Activated CD4-positive, alpha-beta T cell treated with anti-CD3 and anti-CD28 coated beads, Interleukin-2, amount 50 U/mL, for 4 hours (primary cell): ENCODE measurements at places on chromosomes 3 and 15.

DNA sequence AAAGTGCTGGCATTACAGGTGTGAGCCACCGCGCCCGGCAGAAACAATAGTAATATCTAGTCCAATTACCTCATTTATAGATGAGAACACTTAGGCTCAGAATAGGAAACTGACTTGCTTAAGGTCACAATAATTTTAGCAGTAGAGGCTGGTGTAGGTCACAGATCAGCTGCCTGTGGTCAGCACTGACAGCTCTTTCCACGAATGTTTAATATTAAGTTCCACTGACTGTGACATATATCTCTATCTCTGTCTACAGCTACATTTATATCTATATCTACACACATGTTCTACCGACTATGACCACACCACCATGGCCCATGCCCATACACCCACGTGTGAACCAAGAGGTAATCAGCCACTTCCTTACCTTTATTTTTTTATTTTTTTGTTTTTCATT, 40.2 kb upstream of the DLG1 start:
- no peak for DNase-seq

DNA sequence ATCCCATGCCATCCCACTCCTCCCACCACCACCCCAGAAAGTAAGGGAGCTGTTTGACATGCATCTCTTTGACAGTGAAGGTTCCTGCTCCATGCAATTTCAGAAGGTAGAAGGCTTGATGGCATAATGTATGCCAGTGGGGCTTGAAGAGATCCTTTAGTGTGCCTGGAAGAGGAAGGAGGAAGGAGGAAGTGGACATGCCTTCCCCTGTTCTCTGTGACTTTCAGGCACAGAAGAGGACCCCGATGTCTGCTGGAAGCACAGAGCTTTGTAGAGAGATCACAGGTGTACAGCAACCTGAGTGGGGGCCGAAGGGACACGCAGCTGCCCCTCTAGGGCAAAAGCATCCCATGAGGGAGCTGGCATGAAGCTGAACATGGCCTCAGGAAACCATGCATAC, 171.6 kb downstream of the CD47 start:
- no peak for DNase-seq

DNA sequence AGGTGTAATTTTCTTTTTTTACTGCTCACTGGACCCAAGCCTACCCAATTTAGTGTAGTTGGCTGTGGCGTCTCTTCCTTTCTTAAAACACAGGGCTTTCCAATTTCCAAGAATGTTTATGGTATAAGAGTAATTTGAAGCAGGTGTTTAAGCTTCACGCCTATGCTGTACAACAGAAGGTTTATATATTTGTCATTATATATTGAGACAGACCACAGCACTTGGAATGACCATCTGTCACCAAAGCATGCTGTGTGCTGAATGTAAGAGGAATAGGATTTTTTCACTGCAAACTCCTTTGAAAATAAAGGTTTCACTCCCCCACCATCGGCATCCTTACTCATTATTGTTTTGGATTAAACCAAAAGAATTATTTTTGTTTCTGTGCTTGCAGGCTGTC, 325.7 kb downstream of the OTOL1 start:
- no peak for DNase-seq

GRCh38 chr3:63251499-63251898, 26.6 kb upstream of the SYNPR start:
- DNase-seq = no peak

DNA sequence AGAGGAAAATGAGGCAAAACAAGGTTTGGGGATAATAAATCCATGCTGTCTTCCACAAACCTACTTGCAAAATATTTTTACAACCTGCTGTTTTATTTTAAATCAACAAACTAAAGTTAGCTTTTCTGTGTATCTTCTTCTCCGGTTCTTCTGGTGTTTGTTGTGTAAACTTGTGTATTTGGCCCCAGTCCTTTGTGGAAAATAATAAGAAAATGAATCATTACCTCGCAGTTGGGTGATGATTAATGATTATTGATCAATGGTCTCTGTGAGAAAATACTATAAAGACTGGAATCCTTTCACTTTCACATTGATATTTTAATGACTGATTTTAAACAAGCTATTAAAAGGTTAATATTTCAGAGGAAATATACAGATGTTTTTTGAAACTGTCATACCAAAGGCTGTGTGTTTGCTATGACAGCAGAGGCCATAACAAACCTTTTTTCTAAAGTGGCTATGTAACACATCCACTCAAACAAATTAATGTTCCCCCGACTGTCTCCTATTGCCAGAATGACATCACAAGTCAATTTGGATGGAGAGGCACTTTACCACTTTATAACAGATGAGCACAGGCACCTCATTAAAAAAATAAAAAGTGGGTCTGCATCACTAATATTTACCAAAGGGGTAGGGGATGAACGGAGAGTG, 152.5 kb downstream of the MEX3B start:
- no peak for DNase-seq

GRCh38 chr3:123559040-123559861, 25.6 kb downstream of the HACD2 start:
- no peak for DNase-seq

DNA sequence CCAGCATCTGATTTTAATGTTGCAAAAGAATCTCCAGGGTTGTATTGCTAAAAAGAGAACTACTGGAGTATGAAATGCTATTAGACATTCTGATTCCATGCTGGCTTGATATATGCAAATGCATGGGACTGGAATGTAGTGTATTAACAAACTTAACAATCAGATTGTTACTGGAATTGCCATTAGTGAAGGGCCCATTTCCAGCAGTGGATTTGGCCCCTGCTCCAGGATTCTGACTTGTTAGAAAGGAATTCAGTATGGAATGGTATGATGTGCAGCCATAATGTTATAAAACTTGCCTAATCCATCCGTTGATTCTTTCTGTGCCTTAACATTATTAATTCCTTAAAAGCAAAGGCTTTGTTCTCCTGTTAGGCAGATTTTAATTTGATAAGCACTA, 7.9 kb downstream of the ARRDC4 start:
- no peak for DNase-seq

DNA sequence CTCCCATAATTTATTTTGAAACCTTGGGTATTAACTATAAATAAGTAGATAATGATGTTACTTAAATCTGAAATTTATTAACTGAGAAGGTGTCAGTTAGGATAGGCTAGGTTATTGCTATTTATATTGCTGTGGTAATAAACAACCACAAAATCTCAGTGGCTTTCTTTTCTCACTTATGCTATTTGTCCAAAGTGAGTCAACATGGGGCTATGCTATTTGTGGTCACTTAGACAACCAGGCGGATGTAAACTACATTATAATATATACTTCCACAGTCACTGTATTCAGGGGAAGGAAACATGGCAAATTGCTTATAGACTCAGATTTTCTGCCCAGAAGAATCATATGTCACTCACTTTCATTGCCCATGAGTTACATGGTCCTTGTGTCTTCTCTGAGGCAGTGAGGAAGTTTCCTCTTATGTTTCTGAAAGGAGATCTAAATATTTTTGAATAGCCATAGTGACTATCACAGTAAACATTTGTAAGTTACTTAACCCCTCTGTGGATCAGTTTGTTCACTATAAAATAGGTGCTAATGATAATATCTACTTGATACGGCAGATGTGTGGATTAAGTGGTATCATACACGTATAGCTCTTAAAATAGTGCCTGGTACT, 19.8 kb downstream of the HMG20A start:
- DNase-seq = no peak

DNA sequence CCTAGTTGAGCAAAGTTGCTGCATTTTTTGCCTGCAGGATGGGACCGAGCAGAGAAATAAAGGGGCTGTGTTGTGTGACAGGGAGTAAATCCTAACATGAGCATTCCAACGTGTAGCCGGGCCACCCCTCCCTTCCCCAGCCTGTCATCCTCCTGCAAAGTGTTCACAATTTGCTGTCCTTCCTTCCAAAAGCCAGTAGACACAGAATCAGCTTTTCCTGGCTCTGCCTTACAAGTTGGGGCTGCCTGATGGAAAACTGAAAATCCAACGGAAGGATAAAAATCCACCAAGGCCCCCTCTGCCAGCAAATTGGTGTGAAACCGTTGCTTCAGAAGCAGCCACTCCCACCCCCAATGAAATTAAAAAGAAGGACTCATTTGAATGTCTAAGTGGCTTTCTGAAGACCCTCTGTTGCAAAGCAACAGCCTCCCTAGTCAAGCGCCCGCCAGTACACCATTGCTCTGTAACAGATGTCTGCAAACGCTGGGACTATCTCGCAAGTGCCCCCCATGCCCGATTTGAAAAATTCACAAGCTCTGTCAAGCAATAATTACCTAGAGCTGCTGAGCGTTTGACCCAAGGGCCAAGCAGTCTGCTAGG, 665 bp downstream of the FRMD4B start:
- no peak for DNase-seq

GRCh38 chr15:66563126-66563525, 2.7 kb downstream of the LCTL start:
- DNase-seq = no peak

DNA sequence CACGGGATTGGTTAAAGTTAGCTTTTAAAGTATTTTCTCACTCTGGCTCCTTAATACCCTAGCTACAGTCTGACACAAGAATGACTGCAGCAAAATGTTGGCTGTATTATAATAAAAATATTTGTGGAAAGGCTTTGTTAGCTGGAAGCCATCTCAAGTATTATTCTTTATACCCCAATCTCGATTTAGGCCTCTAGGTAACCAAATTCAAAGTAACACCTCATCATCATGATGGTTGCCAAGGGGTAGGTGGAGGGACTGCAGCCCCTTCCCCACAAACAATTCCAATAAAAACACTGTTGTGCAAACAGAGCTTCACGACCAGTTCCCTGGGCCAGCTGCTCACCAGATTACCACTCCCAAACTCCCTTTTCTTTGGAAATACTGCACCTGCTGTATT, 759 bp upstream of the GMPS start:
- no peak for DNase-seq

DNA sequence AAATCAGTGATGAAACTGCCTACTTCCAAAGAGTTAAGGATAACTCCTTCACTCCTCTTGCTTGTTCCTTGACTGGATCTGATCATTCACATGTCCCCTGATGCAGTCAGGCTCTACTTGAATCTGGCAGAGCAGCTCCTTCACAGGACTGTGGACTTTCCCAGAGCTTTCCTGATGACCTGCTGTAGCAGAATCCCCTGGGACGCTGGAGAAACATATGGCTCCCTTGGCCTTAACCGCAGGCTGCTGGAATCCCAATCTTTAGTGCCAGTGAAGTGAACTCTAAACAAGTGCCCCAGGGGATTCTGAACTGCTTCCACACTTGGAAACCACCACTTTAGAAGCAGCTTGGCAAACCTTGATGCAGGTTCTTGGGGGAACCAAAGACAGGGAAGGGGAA, 217.8 kb downstream of the CHST2 start:
- no peak for DNase-seq

- no peak for DNase-seq
These were observed 1.9 kb downstream of the KBTBD8 start for GRCh38 chr3:67000009-67000408.

DNA sequence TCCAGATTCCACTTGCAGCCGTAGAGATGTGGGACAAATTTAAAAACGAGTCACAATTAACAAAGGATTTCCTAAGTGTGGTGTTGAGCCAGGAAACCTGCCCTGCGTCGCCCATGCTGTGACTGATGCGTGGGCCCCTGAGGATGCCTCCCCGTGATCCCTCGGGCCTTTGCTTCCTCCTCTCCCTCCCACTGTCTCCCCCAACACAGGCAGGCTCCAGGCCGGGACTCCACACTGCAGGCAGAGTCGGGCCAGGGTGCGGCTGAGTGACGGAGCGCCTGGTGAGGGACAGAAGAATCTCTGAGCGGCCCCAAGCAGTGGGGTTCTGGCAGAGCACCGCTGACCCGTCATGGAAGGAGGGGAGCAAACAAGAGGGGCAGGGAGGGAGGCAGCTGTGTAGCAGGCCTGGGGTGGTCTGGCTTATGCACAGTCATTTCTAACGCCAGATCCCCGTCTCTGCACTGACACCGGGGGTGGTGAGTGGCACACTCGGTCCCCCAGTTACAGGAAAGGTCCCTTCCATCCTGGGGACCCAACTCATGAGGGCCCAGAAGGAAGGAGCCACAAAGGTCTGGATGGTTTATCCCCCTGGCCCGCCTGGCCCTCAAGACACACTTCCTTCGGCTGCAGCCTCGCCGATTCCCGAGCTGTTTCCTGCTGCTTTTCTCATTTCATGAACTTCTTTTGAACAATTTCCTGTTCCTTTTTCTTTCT, 91.0 kb downstream of the XXYLT1 start:
- no peak for DNase-seq

- no peak for DNase-seq
These were observed 7.1 kb downstream of the THBS1 start for GRCh38 chr15:39587731-39588530.

DNA sequence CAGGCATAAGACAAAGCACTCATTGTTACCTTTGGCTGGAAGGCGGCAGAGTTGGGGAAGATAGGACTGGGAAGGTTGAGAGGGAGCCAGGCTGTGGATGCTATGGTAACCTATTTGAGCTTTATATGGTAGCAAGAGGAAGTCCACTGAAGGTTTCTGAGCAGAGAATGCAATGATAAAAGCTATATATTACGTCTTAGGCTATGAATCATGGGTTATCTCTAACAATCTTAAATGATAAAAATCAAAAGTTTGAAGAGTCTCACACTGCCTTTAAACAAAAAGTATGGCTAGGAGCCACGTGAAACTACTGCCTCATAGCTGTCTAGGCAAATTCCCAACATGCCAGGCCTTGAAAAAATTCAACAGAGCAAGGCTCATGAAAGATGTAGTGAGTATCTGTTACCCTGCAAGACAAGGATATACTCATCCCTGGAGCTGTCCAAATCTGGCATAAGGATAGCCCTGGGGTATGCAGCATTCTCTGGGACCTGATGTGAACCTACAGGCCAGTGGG, 4.1 kb downstream of the P3H2 start:
- no peak for DNase-seq

- DNase-seq = no peak
These were observed 625 bp upstream of the RBM15B start for GRCh38 chr3:51390246-51391074.

GRCh38 chr3:164377466-164377865, 700.8 kb downstream of the SI start:
- DNase-seq = no peak

DNA sequence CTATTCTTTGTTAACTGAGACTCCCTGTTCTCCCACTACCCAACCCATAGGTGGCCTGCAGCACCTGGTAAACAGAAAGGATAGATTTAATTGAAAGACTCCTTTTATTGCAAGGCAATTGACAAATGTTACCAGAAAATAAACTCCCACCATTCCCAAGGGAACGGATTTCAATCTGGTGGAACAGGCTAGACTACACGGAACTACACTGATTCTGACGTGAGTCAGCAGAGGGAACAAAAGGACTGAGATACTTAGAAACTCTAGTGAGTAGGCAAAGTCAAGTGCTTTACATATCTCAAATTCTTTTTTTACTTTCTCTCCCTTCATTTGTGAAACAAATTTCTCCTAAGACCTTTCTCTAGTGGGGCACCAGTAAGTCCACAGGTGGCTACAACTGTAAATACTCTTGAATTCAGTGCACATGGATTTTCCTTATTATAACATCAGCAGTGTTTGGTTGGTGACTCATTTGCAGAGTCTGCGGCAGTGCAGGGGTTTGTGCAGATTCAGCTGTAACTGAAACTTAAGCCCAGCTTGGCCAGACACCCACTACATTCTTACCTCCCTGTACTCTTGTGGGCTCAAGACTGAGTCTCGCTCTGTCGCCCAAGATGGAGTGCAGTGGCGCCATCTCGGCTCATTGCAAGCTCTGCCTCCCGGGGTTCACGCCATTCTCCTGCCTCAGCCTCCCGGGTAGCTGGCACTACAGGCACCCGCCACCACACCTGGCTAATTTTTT, 34.3 kb upstream of the PLSCR2 start:
- DNase-seq = no peak
